ENCODE measurements at places on chromosomes 1 and 21.

GRCh38 chr1:109785446-109786111 lies 21.9 kb upstream of the EPS8L3 start:
- no peak for DNase-seq

DNA sequence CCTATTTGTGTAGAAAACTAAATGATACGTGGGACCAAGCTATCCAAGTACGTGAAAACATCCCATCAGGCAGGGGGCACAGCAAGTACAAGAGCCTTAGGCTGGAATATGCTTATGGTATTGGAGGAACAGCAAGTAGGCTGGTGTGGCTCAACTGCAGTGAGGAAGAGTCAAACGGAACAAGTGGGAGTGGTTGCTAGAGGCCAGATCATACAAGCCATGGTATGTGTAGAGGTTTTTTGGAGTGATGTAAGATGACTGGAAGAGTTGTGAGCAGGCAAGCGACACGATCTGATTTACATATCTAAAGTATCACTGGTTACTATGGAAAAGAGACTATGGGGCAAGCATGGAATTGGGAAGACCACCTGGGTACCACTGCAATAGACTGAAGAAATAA lies 27.8 kb downstream of the ELK4 start:
- no peak for DNase-seq

GRCh38 chr1:61344696-61345095 lies 262.3 kb downstream of the NFIA start:
- DNase-seq: no peak

DNA sequence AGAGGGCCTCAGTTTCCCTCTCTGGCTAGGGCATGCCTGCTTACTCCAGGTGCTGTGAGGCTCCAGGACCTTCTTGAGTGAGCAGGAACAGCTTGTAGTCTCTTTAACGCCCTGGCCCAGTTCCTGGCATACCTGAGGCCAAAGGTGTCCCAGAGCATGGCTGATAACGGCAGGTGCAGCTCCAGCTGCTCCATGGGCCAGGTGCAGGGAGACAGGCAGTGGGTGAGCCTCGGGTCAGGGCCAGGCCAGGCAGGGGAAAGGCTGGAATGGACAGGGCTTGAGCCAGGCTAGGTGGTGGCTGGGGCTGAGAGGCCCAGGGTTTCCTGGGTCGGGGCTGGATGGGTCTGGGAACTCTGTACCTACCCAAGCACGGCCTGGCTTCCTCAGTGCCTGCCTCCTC lies 18.3 kb downstream of the EDN2 start:
- no peak for DNase-seq

DNA sequence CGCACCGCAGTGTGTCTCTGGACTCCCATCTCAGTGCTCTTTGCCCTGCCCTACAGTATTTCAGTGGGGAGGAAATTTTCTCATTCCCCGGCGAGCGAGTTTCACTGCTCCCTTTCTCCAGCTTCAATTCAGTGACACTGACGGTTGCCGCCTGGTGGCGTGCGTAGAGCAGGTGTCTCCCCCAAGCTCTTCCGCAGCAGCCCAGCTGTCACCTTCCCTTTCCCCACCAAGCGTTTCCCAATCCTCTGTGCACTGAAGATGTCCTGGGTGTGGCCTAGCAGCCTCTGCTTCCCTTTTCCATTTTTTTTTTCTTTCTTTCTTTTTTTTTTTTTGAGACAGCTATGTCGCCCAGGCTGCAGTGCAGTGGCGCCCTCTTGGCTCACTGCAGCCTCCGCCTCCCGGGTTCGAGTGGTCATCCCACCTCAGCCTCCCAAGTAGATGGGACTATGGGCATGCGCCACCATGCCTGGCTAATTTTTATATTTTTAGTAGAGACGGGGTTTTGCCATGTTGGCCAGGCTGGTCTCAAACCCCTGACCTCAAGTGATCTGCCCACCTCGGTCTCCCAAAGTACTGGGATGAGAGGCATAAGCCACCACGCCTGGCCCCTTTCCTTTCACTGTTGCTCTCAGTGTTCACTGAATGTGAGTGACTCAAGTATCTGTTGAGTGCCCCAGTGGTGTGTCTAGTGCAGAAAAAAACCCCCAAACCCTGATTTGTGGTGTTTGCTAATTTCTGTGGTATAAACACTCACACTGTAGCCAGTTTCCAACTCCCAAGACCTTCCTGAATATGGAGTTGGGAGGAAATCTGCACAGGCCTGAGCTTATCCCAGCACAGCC lies 30.1 kb downstream of the TNFRSF1B start:
- no peak for DNase-seq

GRCh38 chr1:2412773-2413494 lies 570 bp upstream of the PEX10 start:
- DNase-seq: no peak

- DNase-seq: no peak
Observed at GRCh38 chr1:45002650-45003645, 8.2 kb downstream of the HECTD3 start.

DNA sequence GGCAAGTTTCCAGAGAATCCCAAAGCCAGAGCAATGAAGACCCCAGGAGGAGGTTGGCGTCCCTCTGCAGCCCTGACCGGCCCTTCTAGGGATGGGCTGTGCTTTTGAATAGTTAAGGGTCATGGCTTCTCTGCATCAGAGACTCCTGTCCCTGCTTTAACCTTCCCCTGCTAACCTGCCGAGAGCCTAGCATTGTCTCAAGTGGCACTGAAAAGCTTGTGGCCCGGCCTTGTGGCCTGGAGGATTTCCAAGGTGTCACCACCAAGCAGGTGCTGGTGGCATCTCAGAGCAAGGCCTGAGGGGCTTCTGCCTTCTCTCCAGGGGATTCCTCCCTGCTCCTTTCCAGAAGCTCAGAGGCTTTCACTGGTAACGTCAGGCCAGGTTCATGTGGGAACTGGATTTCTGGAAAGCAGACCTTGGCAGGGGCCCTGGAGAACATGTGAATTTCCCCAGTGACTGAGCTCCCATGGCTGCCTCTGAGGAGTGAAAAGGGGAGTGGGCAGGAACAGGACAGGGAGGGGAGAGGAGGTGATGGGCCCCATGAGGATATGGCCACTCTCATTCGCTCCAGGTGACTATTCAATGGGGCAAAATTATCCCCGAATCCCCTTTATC lies 409.9 kb downstream of the PTPRU start:
- no peak for DNase-seq
